ENCODE measurements at places on chromosomes 1 and 21.

- no peak for DNase-seq
Measured at GRCh38 chr21:38850277-38850951, 44.7 kb downstream of the ETS2 start.

DNA sequence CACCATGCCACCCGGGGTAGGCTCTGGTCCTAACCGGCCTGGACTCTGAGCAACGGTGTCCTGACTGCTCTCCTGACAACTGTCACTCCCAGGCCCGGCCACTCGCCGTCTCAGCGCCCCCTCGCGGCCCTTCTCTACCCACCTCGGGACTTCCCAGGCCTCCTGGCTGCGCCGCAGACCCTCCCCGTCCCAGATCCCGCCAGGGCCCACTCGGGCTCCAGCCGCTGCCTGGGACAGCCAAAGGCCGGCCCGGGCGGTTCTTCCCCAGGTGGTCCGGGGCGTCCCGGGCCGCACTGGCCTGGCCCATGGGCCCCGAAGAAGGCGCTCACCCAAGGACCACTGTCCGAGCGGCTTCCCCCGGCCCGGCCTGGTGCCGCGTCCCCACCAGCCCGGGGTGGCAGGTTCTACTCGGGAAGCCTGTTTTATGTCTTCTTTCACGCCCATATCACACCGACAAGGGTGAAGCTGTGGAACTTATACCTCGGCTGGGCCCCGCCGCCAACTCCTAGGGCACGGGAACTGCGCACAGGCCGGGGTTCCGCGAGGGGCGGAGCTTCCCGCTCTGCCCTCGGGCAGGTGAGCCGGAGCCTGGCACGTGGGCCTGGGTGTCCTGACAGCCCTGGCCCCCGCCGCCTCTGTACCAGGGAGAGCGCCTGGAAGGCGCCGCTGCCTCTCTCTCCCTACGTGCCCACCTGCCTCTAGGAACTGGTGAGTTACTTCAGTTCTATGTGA lies 138.3 kb downstream of the TTLL7 start:
- DNase-seq = no peak

DNA sequence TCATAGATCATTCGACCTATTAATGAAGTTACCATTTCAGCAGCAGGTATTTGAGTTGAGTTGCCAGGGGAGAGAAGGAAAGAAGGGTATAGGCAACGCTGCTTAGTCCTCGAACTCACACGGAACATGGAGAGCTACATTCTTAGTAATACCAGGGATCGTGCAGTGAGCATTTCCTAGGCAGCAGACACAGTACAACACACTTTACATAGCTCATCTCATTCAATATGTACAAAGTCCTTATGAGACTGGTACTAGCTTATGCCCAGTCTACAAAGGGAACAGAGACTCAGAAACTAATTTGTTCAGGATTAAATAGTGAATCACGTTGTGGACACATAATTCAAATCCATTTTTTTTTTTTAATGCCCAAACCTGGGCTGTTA lies 25.6 kb downstream of the IRF2BP2 start:
- no peak for DNase-seq

- no peak for DNase-seq
Measured at GRCh38 chr1:30687886-30688285, 35.5 kb downstream of the MATN1 start.

DNA sequence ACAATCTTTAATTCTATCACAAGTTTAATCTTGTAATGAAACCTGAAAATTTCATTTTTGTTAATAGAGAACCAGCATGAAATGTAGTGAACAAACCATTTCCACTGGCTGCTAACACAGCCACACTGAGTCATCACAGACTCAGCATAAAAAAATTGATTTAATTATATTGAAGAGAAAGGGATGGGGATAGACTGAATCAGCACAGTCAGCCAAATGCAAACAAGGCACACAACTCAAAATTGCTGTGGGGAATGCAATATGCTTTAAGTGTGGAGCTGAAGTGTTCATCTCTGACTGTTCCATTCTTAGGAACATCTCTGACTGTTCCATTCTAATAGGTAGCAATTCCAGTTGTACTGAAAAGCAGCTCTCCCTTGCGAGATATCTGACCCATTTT lies 299.8 kb downstream of the MRPL39 start:
- DNase-seq = no peak

DNA sequence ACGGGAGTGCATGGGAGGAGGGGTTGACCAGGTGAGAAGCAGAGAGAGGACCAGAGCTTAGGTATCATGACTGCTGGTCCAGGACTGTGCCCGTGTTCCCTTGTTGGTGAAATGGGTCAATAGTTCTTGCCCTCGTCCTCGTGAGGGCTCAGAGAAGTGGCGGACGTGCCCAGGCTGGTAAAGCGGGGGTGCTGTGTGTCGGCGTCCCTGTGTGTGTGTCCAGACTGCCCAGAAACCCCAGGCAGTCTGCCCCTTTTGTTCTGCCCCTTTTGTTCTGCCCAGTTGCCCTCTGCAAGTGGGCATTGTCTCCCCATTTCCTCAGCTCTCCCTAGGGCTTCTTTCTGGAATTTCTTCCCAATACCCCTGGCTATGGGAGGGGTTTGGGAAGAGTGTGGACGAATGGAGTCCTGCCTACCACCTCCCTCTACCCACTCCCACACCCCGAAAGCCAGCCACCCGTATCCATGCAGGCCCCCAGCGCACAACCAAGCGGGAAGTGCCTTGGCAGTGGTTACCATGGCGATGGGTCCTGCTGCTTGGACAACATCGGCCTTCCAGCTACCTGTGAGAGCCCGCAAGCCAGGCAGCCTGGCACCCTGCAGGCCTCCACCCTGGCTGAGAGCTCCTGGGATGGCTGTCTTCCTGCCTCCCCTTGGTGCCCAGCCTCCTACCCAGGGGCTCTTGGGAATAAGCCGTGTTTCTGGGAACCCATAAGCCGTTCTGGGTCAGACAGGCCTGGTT lies 34.7 kb downstream of the ACOT11 start:
- no peak for DNase-seq
